ENCODE measurements at places on chromosomes 2 and 18.

DNA sequence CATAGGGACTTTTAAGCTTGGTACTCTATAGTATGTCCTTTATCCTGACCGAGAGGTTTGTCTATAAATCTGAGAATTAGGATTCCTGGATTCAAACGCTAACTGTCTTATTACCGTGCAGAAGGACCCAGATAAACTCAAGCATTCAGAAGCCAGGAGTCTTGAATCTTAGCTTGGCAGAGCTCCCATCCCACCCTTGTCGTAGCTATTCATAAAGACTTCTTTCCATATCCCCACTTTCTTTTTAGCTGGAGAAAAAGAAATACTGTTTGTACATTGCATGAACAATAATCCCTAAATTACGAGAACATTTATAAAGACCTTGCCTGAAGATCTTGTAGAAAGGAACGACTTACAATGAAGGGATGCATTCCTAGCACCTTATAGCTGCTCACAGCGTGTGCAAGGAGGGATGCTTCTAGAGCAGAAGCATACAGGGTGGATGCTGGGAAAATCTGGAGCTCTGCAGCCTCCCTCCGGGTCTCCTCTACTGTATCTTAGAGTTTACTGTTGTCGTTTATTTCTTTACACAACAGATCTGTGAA lies 13.6 kb downstream of the EFR3B start:
- DNase-seq = no peak

GRCh38 chr18:21761471-21762115 lies 21.0 kb downstream of the MIB1 start:
- DNase-seq = no peak

DNA sequence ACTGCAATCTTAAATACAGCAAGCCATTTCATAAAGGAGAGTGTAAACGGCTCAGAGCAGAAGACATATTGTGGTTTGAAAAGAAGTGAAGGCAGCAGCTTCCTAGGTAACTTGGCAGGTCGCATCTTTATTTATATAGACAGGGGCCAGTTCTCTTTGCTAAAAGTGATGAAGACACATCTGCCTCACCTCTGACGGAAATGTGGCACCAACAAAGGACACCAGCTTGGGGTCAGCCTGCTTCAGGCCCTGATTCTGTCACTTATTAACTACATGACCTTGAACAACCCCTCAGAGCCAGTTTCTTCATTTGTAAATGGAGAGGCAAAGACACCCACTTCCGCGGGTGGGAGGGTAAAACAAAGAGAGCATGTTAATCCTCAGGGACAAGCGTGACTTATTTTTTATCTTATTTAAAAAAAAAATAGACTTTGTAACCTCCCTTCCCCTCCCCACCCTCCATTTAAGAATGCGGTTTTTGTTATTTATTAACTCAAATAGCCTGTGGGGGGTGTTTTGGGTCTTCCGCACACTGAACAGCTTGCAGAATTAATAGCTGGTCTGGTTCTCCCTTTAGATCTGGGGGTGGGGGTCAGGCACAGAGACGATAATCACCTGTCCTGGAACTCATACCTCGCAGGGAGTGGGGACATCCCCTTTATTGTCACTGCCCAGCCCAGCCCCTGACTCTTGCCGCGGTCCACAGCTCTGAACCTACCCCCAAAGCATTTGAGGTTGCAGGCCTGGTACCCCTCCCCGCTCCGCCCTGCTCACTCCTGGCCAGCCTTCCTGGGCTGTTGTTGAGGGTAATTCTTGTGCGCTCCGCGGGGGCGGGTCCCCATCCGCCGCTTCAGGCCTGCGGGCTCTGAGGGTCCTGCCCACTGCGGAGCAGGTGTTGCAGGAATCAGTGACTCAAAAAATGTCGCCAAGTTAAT lies 64.2 kb upstream of the TMEM17 start:
- no peak for DNase-seq

DNA sequence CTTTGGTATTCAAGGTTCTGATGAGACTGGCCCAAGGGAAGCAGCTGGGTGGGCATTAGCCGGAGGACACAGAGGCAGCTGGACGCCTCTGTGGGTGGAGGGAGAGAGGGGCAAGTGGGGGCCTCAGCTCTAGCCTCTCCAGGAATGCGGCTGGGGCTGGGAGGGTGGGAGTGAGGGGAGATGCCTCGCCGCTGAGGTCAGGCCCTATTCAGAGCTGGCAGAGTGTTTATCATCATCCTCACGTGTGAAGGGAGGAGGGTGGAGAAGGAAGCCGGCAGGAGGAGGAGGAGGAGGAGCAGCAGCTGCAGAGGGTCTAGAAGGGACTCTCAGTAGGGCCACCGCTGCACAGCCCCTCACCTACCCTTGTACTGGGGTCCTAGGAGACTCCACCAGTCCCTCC lies 43.1 kb downstream of the TNS1 start:
- DNase-seq = no peak

GRCh38 chr2:184463102-184463865 lies 135.0 kb upstream of the ZNF804A start:
- peak; percentile 69 for DNase-seq

- DNase-seq = peak; percentile 70
These were observed 303.7 kb downstream of the PTGR3 start for GRCh38 chr18:74905247-74905646.
